Stimulated activated CD4-positive, alpha-beta T cell treated with anti-CD3 and anti-CD28 coated beads, Interleukin-4, amount 100 ng/mL, for 24 hours (primary cell): ENCODE measurements at places on chromosomes 7 and 10.

GRCh38 chr10:15349112-15349511 is 22.0 kb downstream of the FAM171A1 start:
- DNase-seq: no peak

DNA sequence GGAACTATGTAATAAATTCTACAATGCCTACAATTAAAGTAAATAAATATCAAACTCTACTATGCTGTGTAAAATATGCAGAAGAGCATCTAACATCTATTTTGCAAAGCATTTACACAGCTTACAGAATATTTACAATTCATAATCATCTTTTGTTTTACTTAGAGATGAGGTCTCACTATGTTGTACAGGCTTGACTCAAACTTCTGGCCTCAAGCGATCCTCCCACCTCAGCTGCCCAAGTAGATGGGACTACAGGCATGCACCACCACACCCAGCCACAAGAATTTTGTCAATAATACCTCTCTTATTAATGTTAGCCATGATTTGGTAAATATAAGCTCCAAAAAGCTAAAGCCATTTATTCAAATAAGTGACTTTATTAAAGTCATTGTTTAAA is 21.9 kb upstream of the CAV2 start:
- DNase-seq: no peak

- DNase-seq: no peak
Observed at GRCh38 chr10:79090134-79090803, 21.5 kb downstream of the ZMIZ1 start.

GRCh38 chr10:123544986-123545385 is 121.2 kb upstream of the GPR26 start:
- DNase-seq: no peak

DNA sequence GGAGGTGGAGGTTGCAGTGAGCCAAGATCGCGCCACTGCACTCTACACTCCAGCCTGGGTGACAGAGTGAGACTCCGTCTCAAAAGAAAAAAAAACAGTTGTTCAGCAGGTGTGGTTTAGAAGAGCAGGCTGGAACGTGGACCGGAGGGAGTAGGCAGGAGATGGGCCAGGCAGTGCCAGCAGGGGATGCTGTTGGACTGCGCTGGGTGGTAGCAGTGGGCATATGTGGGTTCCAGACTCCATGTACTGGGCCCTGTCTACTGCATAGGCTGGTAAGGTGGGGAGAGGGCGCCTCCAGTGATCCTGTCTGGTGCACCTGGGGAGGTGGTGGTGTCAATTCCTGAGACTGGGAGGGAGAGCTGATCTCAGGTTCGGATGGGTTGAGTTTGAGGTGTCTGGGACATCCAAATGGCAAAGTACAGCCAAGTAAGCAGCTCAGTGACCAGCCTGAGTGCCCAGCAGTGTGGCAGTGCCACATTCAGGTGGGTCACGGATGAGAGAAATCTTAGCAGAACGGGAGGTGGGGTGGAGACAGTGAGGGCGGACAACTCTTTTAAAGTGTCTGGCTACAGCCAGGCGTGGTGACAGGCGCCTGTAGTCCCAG is 25.9 kb downstream of the SFXN4 start:
- peak; percentile 46 for DNase-seq

DNA sequence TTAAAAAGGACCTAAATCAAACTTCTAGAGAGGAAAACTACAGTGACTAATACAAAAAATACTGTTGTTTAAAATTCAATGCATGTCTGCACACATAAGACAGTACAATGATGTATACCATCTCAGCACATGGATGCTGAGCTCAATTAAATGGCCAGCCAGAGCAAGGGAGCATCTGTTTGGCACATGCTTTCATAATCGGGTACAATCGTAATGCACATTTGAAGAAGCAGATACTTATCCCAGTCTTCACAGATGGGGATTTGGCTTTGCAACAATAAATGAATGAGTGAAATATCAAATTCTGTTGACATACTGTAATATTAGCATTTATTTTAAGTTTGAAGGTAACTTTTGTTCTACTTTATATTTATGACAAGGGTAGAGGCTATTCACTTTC is 187.8 kb downstream of the CRPPA start:
- no peak for DNase-seq

DNA sequence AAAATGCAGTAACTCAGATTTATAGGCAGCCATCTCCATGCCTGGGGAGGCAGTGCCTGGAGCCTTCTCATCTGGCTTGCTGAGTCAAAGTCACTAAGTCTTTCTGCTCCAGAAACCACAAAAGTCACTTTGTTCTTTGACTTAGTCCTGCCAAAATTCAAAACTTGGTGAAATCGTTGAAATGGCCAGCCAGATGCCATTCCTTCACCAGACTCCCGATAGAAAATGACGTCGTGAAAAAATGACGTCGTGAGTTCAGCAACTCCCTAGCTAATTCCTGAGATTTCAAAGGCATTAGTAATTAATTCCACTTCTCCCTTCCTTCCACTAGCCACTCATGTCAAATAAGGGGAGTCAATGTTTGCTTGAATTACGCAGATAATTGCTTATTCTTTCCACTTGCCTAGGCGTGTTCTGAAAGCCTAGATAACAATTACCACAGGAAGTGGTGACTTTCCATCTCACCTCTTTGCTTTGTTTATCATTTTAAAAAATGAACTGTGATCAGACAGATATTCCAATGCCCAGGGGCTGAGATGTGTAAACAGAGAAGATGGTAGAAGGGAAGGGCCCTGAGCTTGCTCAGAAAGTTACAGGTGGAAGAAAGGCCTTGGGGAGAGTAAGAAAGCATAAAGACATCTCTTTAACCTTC is 48.5 kb upstream of the OSBPL3 start:
- DNase-seq: peak; percentile 29

GRCh38 chr7:75534727-75535307 is 42.7 kb downstream of the SPDYE5 start:
- no peak for DNase-seq

DNA sequence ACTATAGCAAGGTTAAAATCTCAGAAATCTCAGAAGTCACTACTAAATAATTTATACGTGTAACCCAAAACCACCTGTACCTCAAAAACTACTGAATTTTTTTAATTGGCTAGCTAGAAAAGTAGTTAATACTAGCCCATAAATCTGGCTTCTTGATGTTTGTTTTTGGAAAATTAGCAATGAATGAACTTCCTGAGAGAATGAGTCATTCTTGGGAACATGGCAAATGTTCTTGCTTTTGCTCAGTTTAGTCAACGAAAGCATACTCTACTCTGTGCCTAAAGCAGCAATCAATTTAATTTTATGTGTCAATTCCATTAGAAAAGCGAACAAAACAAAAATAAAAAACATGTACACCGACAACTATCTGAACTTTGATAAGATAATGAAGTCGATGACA is 69.2 kb downstream of the SEMA3E start:
- no peak for DNase-seq

DNA sequence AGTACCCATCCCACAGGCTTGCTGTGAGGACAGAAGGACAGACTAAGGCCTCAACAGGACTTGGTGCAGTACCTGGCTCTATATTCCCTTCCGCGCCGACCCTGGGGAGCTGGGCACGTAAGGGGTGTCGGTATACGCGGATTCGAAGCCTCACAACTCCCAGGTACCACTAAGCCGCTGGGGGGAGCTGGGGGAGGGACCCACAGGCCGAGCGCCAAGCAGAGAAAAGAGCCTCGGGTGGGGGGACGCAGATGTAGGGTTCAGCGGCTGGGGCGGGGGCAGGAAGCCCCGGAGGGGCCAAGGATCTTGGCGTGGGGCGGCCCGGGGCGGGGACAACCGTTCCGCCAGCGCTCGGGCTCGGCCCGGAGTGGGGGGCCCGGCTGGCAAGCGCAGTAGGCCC is 126.4 kb upstream of the ZNF746 start:
- DNase-seq: peak; percentile 52

DNA sequence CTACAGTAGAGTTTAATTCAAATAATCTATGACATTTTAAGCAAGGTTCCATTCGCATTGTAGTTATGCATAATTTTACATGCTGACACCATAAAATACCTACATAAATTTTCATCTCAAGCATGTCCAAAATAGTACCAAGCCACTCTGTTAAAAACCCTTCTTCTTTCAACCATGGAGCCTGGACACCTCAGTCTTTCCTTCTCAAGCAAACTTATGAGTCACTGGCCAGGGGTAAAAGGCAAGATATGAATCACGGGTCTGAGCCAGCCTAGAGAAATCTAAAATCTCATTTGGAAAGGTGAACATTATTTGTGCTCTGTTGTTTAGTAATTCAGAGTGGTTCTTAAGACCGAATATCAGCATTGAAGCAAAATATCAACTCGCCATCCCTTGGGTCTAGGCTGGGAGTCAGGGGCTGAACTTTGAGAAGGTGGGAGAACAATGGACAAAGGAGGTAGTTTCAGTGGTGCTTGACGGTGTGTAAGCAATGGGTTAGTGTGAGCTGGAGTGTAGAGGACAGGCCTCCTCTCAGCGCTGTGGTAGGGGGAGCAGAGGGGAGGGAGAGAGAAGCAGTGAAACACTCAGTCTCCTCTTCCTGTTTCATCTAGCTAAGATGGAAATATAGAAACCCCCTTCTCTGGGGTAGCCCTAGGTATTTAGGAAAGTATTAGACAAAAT is 19.1 kb upstream of the GPAM start:
- no peak for DNase-seq

DNA sequence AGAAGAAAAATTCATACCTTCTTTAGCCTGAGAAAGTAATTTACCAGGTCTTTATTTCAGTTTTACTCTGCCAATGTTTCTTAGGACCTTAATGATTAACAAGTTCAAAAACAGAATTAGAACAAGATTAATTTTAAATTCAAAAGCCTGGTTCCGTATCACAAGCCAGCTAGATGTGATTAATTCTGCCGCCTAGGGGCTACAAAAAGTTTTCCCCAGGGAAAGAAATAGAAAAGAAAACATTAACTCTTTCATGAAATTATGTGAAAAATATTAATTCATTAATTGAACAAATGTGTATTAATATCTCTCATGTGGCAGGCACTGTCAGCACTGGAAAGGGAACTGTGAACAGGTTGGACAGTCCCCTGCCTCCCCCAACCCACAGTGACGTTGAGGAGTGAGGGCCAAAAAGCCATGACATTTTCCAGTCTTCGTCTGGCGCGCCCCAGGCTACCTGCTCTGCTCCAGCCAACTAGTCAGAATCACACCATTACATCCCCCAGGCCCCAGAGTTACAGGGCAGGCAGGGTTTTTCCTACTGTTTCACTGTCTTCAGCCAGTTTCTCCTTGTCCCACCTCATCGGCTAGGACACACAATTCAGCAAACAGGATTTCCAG is 20.1 kb downstream of the TMEM176A start:
- no peak for DNase-seq

DNA sequence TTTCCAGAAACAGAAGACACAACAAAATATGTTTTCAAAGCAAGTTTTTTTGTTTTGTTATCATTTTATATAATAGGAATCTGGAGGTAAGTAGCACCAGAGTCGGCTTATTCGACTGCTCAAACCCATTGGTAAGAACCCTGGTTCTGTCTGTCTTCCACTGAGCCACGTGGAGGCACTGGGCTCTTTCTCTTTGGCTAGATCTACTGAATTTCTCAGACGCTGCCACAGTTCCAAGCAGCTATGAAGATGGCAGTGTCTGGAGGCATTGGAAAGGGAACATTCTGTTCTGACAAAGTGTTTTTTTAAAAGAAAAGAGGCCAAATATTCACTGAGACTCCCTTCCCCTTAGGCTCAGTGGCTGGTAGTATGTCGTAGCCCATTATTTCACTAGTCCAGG is 338.8 kb downstream of the NRG3 start:
- DNase-seq: no peak

DNA sequence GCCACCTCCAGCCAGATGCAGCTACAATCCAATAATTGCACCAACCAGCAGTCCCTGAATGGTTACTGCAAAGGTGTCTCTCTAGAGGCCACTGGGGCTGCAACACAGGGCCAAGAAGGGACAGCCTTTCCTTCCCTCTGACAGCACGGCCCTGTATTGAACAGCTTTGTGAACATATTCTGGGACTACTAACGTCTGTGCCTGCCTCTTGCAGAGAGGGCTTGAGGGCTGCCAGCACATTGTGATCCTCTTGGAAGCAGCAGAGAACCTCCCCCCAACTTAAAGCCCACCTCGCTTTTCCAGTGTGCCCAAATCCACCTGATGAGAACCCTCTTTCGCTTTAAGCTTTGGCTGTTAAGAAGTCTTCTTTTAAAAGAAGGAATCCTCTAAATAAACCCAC is 415.9 kb downstream of the RPS24 start:
- no peak for DNase-seq

GRCh38 chr7:128121711-128122530 is 90.7 kb upstream of the LRRC4 start:
- no peak for DNase-seq

GRCh38 chr10:112460366-112460765 is 13.4 kb downstream of the VTI1A start:
- no peak for DNase-seq

- no peak for DNase-seq
Observed at GRCh38 chr7:2157473-2158279, 75.1 kb downstream of the MAD1L1 start.

GRCh38 chr7:151834271-151835035 is 42.5 kb downstream of the PRKAG2 start:
- DNase-seq: no peak

DNA sequence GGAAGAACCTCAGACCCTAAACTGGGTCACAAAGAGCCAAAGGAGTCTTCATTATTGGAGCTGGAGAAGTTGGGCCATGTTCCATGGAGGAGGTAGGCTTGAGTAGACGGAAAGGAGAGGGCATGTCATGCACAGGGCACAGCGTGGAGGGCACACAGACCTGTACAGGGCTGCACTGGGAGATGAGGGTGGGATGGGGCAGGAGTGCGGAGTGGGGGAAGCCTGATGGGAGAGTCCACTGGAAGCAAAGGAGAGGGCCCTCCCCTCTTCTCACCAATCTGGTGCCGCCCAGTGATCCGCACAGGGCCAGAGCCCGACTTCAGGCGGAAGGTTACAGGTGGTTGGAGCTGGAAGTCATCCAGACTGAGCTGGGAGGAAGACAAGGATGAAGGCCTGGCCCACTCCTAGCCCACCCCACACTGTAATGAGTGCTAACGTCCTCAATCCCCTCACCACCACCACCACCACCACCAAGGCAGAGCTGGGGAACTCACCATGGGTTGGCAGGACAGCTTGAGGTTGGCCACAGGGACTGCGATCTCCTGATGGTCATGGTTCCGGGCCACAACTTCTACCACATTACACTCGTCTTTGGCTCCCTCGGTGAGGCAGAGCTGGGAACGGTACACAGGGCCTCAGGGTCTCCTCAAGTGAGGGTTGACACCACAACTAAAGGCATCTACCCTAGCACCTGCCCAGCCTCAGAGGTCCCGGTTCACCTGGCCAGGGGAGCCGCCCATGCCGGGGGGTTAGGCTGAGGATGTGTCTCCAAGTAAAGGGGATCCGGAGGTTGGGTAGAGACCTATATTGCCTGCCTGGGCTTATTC is 1.0 kb downstream of the NPM3 start:
- no peak for DNase-seq

- DNase-seq: no peak
Observed at GRCh38 chr7:88746126-88746525, 13.4 kb upstream of the ZNF804B start.

- DNase-seq: peak; percentile 26
Observed at GRCh38 chr10:110077436-110078130, 69.8 kb downstream of the ADD3 start.
